LNCaP clone FGC (cell line): ENCODE measurements at places on chromosomes 3 and 15.
A peak's percentile ranks its signal among the peaks of the same experiment; 100 is the strongest.

- DNase-seq = no peak
These were observed 153.2 kb upstream of the FRMD4B start for GRCh38 chr3:69539134-69539533.

- no peak for DNase-seq
These were observed 79.6 kb downstream of the SOX2 start for GRCh38 chr3:181791056-181791955.

DNA sequence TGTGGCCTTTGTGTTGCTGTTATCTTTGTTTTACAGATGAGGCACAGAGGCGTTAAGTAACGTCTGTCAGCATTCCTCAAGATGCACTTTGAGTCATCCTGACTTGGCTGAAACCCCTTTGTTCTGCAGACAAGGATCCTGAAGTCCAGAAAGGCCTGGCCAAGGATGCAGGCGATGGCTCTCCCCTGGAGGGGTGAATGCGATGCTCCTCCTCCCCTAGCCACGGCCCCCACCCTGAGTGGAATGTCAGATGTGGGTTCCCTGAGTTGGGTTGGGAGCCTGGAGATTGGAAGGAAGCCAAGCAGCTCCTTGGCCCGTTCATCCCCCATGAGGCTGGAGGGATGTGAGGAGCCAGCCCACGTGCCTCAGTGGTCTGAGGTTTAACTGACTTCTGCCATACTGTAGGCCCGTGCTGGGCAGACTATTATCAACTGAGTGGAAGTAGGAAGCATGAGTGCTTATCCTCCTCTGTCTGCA is 43.3 kb downstream of the POMGNT2 start:
- no peak for DNase-seq

DNA sequence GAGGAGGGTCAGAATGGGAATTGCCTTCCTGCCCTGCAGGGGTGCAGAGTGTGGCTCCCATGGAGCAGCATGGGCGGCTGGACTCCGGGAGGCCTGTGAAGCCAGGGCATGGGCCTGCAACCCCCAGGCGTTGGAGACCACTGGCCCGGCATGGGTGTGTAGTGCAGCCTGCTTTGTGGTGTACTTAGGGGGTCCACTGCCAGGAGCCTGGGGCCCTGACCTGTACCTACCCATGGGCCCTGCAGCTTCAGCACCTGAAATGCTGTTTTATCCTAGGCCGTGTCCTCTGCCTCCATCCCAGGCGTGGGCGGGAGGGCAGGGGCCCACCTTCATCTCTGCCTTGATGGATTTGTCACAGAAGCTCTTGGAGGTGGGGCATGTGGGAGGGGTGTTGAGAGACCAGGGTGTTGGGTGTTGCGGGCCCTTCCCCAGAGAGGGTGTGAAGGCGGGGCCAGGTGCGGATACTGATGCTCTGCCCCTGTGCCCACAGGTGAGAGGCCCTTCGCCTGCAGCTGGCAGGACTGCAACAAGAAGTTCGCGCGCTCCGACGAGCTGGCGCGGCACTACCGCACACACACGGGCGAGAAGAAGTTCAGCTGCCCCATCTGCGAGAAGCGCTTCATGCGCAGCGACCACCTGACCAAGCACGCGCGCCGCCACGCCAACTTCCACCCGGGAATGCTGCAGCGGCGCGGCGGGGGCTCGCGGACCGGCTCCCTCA is 45.0 kb downstream of the KLF13 start:
- DNase-seq = no peak

GRCh38 chr15:74008901-74009300 is 14.4 kb downstream of the PML start:
- no peak for DNase-seq

- no peak for DNase-seq
These were observed 217.3 kb upstream of the GOLIM4 start for GRCh38 chr3:168312984-168313383.

- DNase-seq = no peak
These were observed 1.5 kb downstream of the RBP1 start for GRCh38 chr3:139537795-139538621.

GRCh38 chr3:82058809-82059208 is 297.4 kb upstream of the GBE1 start:
- DNase-seq = peak; percentile 15

DNA sequence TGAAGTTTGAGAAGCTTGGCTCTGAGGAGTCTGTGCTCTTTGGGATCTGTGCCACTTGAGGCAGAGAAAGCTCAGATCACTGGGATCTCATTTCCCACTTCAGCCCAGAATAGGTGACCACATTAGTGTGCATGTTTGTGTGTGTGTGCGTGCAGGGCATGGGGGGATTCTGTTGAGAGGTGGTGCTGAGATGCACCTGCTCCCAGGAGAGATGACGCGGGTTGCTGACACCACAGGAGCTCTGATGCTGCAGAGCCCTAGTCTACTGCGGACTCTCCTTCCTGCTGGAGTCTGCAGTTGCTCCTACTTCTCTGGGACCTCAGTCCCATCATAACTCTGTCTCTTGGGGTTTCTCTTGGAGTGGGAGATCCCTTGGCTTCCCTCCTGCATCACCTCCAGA is 14.7 kb upstream of the CTXND1 start:
- no peak for DNase-seq

GRCh38 chr3:120470870-120471269 is 20.1 kb upstream of the FSTL1 start:
- DNase-seq = no peak

DNA sequence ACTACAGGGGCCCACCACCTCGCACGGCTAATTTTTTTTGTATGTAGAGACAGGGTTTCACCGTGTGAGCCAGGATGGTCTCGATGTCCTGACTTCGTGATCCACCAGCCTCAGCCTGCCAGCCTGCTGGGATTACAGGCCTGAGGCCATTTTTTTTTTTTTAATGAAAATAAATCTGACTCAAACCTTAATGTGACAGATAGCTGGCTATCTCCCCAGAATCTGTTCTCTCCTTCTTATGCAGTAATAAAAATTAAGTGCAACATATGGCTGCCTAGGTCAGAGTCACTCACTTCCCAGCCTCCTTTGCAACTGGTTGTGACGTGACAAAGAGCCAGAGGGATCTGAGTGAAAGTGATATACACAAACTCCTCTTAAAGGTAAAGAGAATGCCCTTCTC is 53.0 kb downstream of the ZNF148 start:
- DNase-seq = peak; percentile 87

DNA sequence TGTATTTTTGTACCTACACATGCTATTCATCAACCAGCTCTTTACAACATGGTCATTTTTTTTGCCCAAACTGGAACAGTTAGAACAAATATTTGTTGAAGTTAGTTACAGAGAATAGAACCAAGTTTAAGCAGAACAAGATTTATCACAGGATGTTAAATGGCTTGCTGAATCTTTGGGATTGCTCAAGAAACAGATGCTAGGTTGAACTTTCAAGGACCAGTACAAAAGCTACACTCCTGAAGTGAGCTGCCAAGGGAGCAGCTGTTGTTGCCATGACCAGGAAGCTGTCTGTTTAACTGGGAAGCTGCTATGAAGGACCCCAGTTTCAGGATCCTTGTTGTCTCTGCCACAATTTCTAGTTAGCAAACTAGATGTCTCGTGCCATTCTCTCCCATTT is 53.7 kb downstream of the ZIC1 start:
- DNase-seq = no peak

DNA sequence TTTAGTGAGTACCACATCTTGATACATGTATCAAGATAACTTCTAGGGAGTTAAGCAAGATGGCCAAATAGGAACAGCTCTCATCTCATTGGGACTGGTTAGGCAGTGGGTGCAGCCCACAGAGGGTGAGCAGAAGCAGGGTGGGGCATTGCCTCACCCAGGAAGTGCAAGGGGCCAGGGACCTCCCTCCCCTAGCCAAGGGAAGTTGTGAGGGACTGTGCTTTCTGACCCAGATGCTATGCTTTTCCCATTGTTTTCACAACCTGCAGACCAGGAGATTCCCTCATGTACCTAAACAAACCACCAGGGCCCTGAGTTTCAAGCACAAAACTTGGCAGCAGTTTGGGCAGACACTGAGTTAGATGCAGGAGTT is 665.0 kb upstream of the CBLB start:
- no peak for DNase-seq

DNA sequence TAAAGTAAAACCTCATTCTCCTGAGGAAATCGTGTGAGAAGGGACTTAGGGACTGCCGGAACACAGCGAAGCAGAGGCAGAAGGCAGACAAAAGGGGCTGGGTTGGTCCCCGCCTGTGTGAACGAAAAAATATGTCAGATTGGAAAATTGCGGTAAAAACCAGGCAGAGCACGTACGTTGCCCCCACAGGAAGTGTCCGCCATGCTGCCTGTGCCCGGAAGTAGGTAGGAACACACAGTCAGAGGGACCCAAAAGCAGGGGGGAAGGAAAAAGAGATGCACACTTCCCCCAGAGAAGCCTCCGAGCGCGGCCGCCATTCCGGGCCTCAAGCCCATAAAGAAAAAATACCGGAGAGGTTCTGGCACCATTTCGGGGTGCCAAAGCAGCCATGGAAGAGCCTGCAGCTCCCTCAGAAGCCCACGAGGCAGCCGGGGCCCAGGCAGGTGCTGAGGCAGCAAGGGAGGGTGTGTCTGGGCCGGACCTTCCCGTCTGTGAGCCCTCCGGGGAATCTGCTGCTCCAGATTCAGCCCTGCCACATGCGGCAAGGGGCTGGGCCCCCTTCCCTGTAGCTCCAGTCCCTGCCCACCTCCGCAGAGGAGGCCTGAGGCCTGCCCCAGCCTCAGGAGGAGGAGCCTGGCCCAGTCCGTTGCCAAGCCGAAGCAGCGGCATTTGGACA is at the start of gene MKRN3:
Gene MKRN3 (plus strand): TSS at position 280 of the 676 bp plus-strand sequence. CDS start 109 bp downstream, at position 389.
- peak; percentile 90 for DNase-seq

GRCh38 chr15:73226093-73226814 is 142.5 kb downstream of the HCN4 start:
- no peak for DNase-seq

DNA sequence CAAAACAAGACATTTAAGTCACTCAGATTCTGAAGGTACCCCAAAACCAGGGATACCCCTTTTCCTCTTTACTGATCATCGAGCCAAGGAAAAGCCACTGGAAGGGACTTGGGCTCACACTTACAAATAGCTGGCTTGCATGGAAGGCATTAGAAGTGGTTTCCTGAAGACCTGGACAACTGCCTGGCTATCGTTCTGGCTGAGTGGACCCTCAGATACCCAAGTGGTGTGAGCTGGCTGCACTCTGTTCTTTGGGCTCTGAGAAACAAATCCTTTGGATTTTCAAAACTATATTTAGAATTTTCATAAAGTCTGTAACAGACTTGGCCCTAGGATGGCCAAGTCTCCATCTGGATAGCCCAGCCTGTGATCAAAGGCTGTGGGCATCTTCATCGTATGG is 110.1 kb upstream of the CTDSPL start:
- DNase-seq = no peak

DNA sequence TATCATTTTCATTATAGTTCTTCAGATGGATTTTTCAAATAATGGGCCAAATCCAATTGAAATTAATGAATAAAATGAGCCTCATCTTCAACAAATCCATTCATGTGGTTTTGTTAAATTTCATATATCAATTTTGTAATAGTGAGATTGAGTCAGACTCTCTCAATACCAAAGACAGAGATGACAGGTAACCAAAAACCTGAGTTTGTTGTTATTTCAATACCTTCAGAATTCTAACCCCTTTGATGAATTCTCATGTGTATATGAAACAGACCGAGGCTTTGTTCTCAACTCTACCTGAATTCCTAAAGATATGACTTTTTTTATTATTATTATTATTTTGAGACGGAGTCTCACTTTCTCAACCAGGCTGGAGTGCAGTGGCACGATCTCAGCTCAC is 92.8 kb downstream of the FOXP1 start:
- DNase-seq = no peak

DNA sequence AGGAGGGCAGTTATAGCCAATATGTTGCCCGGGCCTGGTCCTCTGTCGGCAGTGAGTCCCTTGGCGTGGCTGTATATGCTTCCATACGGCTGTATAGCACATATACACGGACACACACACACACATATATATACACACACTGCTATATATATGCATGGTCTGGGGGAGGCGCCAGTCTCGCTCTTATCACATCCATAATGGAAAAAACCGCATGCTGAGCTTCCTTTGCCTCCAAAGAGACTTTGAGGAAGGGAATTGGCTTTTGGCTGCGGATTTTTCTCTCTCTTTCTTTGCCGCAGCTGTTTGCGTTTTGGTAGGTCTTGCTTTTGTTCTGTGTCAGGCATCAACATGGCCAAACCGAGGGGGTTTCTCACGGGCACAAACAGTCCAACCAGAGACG is 11.3 kb upstream of the TMEM115 start:
- DNase-seq = no peak

GRCh38 chr3:31196881-31197364 is 302.5 kb upstream of the GADL1 start:
- no peak for DNase-seq

- DNase-seq = no peak
These were observed 371.2 kb upstream of the ROBO2 start for GRCh38 chr3:76668653-76669052.

DNA sequence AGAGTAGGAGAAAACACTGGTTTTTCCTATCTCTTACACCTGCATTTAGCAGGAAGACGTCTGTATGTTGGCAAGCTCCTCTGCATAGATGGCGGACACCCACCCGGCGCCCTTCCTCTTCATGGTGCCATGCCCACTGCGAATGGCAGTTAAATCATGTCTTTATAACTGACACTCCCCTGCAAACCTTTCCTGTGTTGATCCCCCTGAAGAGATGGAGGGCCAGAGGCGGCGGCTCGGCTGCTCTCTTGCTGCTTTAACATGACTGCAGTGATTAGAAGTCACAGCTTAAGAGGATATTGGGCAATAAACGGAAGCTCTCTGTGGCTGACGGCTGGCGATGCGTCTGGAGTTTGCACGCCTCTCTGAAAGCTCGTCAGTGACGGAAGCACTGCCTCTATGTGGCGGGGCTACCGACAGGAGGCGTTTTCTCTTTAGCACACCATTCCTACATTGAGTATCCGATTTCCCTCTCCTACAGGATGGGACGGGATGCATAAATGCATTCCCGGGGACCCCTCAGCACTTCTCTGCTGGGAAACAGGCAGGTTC is 25.5 kb upstream of the SNRPA1 start:
- no peak for DNase-seq

GRCh38 chr15:99957642-99958013 is 224.4 kb upstream of the LYSMD4 start:
- DNase-seq = no peak

GRCh38 chr3:114770874-114771273 is 376.2 kb downstream of the ZBTB20 start:
- no peak for DNase-seq

GRCh38 chr3:64685800-64686445 is 1.9 kb downstream of the ADAMTS9 start:
- DNase-seq = no peak

GRCh38 chr15:81257435-81257834 is 60.8 kb downstream of the IL16 start:
- DNase-seq = no peak
